ENCODE measurements at places on chromosomes 6 and 20.
A peak's percentile ranks its signal among the peaks of the same experiment; 100 is the strongest.

- no peak for DNase-seq
Measured at GRCh38 chr20:48766961-48767960, 60.5 kb downstream of the PREX1 start.

DNA sequence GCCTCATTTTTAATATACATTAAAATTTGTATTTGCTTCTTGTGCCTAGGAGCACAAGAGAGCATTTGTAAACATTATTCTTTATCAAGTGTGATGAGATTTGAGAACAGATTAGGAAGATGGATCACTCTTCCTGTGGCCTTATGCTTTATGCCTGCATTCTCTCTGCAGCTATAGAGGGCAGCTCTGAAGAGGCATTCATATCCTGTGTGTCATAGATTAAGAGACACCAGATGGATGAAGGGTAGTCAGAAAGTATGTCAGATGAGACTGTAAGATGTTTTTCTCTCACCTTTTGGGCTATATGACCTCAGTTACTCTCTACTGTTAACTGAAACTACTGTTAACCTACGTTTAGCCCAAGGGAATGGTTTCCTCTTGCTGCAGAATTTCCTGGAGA is 61.4 kb downstream of the DNAH8 start:
- no peak for DNase-seq

- peak; percentile 98 for DNase-seq
Measured at GRCh38 chr6:151004383-151005024, 139.0 kb downstream of the MTHFD1L start.

GRCh38 chr6:1263850-1264377 is 48.0 kb upstream of the FOXQ1 start:
- no peak for DNase-seq

GRCh38 chr6:147759093-147759492 is 250.6 kb downstream of the SAMD5 start:
- no peak for DNase-seq

- no peak for DNase-seq
Measured at GRCh38 chr20:36043441-36043840, 75.1 kb downstream of the CNBD2 start.

DNA sequence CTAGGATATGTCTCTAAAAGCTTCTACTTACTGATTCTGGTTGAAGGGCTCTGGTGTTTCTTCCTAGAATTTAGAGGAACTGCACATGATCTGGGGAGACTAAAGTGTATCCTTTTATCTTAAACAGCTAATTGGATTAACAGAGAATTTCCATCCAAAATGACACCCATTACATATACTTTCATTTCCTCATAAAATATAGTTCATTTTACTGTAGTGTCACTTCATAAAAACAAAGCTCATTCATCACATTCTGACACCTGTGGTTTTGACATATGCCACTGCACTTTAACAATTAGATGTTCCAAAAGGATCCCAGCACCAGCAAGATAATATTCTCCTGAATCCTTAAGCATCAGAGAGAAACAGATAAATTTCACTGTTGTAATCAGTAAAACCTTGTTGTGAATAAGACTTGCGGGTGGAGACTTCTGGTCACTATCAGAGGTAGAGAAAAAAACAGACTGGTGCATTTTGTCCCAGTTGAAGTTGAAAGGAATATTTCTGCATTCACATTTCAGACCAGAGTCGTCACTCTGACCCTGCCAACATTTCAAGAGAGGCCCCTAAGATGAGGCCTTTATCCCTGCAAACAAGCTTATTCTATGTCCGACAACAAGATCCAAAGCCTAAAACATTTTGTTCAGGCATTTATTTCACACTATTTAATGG is 175.3 kb upstream of the BMP5 start:
- no peak for DNase-seq

DNA sequence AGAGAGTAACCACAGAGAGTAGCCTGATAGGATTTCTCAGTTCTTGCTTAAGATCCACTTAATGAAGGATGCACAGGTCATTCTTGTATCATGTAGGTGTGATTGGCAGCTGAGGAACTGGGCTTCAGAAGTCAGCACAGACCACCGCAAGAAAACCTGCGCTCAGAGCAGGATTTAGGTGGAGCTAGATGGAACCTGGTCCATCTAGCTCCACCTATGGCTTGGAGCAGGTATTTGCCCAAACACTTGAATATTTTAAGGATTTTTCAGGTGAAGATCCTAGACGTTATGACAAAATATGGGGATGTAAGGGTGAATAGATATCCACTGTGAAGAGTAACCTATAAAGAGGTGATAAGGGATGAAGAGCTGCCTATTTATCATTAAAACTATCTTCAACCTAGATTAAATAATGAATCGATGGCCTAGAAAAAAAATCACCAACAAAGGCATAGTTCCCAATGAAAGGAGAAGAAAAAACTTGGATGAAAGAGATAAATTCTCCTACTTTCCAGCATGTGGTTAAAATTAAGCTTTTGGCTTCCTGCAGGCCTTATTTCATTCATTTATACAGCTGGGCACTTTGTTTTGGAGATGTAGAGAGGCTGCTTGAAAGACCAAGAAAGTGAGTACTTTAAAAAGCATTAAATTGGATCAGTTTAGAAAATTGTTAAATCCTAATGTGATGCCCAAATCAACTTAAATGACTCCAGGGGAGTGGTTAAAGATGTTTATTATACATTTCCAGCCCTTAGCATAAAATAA is 778.4 kb upstream of the GJE1 start:
- no peak for DNase-seq

GRCh38 chr6:7939184-7939863 is 28.7 kb upstream of the TXNDC5 start:
- DNase-seq, result no peak

GRCh38 chr20:62011403-62011790 is 54.3 kb downstream of the TAF4 start:
- no peak for DNase-seq

GRCh38 chr6:113776998-113777397 is 80.1 kb upstream of the MARCKS start:
- no peak for DNase-seq

DNA sequence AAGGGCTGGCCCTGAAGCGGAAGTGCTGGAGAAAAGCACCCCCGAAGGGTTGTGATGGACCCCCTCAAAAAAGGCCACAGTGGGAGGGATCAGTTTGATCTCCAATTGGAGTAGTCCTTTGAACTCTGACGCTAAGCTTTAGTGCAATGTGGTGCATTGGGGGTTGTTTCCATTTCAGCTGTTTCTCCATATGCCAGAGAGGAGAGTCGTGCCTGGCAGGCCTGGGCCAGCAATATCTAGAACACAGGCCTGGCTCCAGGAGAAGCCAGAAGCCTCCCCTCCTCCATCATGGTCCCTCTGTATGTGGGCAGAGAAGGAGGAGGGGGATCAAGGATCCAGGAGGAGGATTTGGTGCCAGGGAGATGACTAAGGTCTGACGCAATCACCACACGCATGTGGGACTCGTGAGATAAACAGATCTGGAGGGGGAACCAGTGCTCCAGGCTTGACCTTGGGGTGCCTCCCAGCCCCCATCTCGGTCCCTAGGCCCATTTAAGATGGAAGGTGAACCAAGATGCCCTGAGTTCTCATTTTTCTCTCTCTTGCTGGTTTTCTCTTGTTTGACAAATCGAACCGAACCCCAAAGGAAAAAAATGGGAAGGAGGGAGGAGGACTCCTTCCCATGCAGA is 517.4 kb upstream of the JARID2 start:
- no peak for DNase-seq

DNA sequence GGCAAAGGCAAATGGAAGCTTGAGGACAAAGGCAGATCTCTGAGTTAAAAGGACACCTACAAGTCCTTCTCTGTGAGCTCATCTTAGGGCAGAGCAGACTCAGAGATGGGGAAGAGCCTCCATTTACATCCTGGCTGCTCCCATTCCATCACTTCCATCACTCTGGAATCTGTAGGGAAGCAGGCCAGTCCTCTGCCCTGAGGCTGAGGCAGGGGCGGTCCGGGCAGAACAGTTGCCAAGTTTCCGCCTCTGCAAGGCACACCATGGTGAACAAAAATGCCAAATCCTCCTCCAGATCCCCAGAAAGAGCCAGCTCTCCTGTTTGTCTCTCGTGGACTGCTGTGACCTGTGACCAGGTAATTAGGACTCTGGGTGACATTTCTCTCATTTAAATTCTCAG is 209.6 kb upstream of the SSTR4 start:
- no peak for DNase-seq

DNA sequence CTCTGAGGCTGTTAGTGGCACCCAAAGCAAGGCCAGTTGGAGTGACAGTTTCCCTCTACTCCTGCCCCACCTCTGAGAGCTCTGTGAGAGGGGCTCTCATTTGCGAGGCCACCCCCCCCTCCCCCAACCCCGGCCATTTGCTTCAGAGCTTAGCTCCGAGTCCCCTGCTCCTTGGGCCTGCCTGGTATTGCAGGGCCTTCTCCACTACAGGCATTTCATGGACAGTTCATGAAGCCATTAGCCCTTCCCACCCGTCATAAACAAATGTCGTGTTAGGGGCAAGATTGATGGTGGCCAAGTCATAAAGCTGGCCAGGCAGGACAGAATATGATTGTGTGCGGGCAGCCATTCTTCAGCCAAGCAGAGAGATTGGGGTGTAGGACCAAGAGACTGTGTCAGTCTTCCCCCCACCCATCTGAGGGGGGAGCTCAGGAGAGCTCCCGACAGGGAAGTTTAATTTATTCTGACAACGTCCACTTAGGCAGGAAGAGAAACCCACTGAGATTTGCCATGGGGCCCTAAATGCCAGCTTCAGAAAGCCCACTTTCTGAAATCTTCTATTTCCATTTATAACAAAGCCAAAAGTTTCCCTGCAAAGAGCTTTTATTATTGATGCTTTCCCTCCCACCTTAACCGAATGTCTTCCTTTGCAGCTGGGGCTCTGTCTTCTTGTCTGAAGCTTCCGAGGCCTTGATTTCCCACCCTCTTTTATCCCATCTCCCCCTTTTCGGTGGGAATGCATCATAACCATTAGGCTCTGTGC is 7.2 kb downstream of the FOXC1 start:
- DNase-seq, result no peak

GRCh38 chr6:149342525-149342924 is 25.0 kb downstream of the TAB2 start:
- DNase-seq, result no peak

DNA sequence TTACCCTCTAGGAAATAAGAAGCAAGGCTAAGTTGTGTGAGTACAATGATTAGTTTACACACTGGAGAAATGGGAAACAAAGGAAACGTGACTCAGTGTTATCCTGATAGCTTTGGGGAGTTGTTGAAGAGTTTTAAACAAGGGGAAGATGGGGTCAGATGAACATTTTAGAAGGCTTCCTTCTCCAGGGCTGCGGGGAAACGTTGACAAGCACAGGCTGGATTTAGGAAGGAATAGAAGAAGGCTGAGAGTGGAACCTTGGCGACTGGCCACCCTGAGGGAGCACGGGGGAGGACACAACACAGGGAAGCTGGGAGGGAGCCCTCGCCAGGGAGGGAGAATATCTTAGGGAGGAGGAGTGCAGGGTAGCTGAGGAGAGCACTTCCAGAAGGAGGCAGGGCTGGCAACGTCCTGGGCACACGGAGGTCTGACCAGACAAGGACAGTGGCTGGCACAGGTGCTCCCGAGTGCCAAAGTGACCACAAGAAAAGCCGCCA is 134.7 kb downstream of the AIG1 start:
- peak; percentile 58 for DNase-seq

- DNase-seq, result no peak
Measured at GRCh38 chr6:35602133-35602946, 86.4 kb downstream of the FKBP5 start.

GRCh38 chr6:7938562-7939183 is 28.1 kb upstream of the TXNDC5 start:
- DNase-seq, result no peak

DNA sequence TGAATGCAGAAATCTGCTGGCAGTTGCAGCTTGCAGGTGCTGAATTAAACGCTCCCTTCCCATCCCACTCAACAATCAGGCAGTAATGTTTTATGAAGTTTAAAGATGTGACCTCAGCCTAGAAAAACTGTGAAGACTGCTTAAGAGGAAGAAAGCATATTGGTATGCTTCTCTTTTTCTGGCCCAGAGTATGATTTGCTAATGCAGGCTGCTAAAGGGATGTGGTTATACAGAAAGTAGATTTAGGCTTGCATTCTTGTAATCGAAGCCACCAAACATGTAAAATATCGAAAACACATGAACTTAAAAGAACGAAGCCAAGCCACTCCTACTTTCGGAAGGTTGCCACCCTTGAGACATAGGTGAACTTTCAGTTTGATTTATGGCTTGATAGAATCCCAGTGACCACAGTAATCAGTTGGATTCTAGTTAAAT is 40.7 kb downstream of the MAP3K5 start:
- no peak for DNase-seq

DNA sequence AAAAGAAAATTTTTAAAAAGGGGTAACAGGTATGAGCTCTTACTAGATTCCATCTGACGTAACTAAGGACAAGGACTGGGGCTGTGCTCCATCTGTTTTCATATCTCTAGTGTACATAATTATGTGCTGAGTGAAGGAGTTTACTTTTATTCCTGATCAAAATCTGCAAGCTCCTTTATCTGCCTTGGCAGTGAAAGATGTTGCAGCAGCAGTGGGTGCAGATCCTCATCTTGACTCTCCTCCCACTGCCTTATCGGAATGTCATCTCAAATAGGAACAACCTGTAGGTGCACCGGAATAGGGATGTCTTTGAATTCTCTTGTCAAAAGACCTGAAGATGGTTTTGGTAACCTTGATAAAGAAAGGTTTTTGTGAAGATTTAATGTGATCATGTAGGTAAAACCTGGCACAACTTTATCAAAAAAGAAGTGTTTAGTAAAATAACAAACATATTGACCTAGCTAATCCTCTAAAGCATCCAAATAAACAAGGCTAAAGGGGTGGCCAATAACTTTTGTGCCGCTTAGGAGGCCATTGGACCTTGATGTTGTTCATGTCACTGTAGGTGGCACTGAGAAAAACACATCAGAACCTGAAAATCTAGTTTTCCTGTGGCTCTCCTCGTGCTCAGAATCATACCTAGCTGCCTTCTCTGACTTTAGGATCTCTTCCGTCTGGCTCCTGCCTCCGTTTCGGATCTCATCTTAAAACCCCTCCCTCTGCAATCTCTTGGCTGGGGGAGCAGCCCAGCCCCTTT is 19.0 kb upstream of the SLC16A10 start:
- DNase-seq, result no peak

- DNase-seq, result no peak
Measured at GRCh38 chr6:14072084-14072483, 45.5 kb upstream of the CD83 start.

- DNase-seq, result no peak
Measured at GRCh38 chr6:161511447-161512095, 237.7 kb upstream of the AGPAT4 start.

- DNase-seq, result no peak
Measured at GRCh38 chr6:47241742-47242482, 67.8 kb downstream of the TNFRSF21 start.

- no peak for DNase-seq
Measured at GRCh38 chr20:939606-940005, 23.5 kb upstream of the ANGPT4 start.

DNA sequence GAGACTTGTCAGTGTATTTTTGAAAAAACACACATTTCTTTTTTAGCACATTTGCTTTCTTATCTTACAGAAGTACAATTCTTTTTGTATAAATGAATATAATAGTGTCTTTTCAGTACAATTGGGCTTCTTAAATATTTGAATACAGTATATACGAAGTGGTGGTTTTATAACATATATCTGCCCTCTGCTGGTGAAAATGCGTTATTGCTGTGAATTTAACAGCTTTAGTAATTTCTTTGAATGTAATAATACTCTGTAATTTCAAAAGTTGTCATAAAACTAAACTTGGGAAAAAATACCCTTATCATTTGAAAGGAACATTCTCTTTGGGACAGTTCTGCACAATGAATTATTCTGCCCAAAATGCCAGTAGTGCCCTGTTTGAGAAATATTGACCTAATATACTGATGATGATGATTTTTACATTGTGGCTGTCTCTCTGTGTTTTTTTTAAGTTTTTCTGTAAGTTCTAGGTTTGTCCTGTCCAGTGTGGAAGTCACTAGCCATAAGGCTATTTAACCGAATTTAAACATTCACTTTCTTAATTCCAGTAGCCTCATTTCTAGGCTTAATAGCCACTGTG is 19.0 kb downstream of the SMAP1 start:
- DNase-seq, result no peak

All from pulmonary artery endothelial cell (primary cell).